ENCODE measurements at places on chromosomes 1 and 21.
A peak's percentile ranks its signal among the peaks of the same experiment; 100 is the strongest.

- DNase-seq = no peak
Measured at GRCh38 chr1:89064632-89065031, 376 bp downstream of the GBP1 start.

DNA sequence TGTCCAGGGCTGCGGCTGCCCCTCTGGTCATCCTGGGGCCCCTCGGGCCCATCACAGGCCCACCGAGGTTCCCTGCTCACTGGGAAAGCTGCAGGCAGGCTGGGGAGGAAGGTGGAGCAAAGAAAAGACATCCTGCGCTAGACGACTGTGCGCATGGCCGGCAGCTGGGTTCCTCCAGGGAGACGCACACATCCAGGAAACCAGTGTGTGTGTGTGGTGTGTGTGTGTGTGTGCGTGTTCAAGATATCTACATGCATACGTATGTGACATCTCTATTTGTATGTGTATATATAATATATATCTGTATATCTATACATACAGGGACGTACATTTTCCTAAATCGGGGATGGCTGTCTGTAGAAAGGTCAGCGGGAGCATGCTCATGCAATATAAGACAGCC is 63.7 kb downstream of the ACOT7 start:
- peak; percentile 67 for DNase-seq

DNA sequence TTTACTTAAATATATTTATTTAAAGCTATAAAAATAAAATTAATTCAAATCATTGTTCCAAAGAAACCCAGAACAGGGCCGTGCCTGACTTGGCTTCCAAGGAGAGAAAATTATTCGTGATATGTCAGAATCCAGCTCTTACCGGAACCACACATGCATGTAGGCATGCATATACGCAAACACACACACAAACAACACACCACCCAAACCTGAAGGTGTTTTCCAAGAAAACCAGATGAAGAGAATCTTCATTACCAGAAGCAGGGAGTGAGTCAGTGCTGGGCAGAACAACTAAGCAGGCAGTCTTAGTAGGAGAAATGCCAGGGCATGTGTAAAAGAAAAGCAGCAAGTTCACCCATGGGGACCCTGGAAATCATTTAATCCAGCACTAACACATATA is 432.0 kb upstream of the BEND5 start:
- DNase-seq = no peak

DNA sequence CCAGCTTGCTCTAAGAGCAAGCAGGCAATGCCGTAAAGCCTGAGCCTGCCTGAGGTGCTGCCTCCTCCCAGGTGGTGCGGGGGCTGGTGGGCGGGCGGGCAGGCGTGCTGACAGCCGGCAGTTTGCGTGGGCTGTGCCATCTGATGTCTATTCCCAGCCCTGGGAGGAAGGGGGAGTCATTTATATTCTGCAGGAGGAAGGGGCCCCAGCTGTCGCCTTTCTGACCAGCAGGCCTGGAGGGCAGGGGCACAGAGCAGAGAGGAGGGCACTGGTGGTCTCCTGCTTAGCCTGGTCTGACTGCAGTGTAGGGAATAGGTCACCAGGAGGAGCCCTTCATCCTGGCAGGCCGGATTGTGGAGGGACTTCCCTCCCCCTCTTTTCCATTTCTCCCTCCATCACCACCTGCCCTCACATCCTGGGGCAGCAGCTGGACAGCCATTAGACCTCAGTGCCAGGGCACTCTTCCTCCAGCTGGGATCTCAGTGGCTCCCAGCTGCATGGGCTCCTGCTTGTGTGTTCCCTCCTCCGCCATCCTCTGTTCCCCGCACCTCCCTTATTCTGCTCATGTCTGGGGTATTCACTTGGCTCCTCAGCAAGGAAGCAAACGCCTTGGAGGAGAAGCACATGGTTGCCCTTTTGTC is 4.4 kb downstream of the CYB561D1 start:
- no peak for DNase-seq

DNA sequence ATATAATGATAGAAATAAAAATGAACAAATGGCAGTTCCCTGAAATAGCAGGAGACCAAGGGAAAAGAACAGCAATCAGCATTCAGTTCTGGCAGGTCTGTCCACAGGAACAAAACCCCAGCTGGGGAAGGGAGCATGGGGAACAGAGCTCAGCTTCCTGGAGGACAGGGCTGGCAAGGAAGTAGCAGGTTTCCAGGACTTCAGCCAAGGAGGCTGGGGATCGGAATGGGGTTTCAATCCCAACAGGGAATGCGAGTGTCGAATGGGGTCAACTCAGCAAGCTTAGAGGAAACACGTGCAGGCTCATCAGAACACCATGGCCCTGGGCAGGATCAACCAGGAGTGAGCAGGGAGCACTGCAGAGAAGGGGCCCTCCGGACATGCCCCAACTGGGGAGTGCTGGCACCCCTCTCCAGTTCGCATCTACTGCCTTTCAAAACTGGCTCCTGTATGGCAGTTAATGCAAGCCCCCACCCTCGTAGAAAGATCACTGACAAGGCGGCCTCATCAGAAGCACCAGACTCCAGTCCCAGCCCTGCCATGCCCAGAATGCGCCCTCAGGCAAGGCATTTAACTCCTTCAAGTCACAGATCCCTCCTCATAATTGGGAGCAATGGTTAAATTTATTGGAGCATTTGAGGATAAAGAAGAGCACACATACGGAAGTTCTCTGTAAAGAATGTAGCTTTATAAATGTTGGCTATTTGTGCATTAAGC is 72.4 kb downstream of the SEC16B start:
- DNase-seq = no peak

GRCh38 chr1:80392529-80392928 is 1386.0 kb upstream of the ADGRL4 start:
- DNase-seq = no peak

DNA sequence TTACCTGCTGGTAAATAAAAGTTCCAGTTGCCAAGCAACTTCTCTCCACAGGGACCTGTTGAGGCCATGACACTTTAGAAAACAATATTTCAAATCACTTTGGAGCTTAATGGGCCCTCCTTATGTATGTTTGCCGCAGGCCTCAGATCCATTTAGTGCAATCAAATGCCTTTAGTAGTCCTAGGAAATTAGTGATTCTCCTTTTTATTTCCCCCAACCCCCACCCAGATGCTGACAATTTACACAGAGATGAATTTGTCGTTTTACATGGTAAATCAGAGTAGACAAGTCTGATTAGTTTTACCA is 83.6 kb downstream of the CLIC4 start:
- no peak for DNase-seq

GRCh38 chr1:246843876-246844275 is 87.9 kb downstream of the AHCTF1 start:
- DNase-seq = no peak

DNA sequence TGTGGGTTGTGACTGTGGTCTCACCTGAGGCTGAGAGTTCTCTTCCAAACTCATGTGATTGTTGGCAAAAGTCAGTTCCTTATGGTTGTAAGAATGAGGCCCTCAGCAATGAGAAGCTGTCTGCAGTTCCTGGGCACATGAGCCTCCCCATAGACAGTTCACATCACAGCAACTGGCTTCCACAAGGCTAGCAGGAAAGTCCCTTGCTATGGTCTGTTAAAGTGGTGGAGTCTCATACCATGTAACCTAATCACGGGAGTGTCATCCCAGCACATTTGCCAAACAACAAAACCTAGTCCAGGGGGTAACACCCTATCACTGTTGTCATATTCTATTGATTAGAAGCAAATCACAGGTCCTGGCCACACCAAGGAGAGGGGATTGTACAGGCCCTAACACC is 163.8 kb downstream of the BACH1 start:
- DNase-seq = no peak

DNA sequence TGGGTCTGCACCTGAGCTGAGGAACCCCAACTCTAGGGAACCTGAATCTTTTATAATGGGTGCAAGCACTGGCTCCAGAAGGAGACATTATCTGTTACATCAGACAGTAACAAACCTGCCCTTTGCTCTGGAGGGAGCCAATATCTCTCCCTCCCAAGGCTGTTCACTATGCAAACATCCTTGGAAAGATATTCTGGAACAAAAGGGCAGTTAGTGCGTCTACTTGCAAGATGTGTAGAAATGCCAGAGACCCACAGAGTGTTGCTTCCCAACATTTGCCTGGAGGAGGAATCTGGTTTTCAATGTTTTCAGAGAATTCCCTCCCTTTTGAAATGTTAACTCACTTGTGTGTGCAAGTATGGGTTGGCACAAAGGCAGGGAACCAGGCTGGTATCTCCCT is 31.9 kb downstream of the UMODL1 start:
- no peak for DNase-seq

- DNase-seq = peak; percentile 92
Measured at GRCh38 chr1:6037338-6037762, 8.3 kb upstream of the KCNAB2 start.

DNA sequence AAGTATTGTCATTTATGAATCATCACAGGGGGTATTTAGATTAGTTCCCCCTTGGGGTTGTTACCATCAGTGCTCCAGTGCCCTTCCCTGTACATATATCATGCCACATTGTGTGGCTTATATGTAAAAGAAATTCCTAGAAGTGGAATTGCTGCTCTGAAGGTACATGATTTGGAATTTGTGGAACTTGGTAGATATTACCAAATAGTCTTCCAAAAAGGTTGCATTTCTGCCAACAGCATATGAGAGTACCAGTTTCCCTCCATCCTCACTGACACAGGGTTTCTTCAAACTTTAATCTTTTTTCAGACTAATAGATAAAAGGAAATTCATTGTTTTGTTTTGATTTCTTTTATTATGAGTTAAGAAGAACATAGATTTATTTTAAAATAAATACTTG is 41.3 kb downstream of the AKNAD1 start:
- no peak for DNase-seq

GRCh38 chr1:195804547-195804946 is 803.7 kb downstream of the KCNT2 start:
- DNase-seq = no peak

- DNase-seq = no peak
Measured at GRCh38 chr1:240309769-240310168, 218.1 kb downstream of the FMN2 start.

- DNase-seq = peak; percentile 80
Measured at GRCh38 chr21:46184625-46185555, 631 bp upstream of the SPATC1L start.

DNA sequence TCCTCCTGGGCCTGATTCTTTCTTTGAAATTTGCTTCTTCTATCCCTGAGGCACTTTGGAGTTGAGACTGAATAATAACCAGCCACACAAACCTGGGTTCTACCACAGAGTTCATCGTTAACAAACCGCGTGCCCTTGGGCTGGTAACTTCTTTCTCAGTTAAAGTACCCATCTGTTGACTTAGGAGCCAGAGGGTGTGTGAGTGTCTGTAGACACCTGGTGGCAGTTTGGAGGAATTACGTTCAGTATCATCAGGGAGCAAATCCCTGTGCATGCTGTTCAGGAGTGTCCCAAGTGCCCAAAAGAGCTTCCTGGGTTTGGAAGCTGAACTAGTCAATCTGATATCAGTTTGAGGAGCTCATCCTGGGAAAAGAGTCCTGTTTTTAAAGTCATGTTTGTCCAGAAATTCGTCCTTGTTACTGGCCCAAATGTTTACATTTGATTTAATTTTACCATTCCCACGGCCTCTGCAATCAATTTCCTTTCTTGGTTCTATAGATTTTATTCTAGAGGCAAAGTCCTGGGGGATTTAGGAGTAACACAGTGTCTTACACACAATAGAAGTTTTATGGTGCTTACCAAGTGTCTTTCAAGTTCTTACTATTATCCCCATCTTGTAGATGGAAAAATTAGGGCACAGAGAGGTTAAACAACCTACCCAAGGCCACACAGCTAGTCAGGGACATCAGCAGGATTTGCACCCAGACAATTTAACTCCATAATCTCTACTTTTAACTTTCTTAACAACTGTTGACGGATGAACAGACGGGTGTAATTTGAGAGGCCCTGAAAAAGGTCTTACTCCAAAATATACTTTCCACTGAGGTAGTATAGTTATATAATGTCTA is 26.7 kb upstream of the RPTN start:
- DNase-seq = peak; percentile 55

DNA sequence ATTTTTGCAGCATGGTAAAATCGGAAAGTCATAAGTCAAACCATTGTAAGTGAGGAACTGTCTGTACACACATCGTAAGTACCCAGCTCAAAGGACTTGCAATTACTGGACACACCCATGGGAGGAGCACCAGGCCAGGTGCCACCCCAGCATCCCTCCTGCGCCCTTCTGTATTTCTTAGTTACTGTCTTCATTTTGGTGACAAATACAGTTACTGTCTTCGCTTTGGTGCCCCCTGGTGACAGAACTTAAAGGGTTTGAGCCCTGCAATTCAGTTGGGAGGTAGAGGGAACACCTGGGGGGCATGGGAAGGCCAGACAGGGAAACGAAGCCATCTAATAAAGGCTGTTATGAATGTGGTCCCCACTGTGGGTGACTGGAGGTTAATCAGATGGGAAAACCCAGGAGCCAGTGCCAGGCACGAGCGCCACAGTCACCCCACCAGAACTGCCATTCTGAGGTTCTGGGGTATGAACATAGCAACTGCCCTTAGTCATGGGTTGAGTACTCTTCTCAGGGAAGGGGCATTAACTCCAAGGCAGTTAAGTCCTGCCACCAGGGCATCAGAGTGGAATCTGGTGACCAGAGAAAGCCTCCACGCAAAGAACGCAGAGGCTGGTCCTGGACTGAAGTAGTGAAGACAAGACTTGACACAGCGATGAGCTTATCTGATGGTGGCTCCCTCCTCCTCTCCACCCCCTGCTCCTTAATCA is 612.9 kb downstream of the PTPRU start:
- DNase-seq = peak; percentile 30

DNA sequence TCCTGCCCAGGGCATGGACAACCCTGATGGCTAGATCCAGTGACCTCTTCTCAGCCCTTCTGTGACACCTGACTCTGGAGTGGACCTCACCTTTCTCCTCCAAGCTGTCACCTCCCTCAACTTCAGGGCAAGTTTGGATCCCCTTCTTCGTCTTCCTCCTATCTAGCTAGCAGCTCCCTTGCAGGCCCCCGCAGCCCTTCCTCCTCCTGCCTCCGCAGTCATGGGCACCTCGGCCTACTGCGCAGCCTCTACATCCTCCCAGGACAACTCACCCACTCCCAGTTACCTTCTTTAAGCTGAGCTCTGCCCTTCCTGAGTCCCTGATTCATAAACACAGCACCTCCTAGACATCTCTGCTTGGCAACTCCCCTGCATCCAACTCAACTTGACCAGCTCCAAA is 61.3 kb upstream of the ID3 start:
- no peak for DNase-seq

DNA sequence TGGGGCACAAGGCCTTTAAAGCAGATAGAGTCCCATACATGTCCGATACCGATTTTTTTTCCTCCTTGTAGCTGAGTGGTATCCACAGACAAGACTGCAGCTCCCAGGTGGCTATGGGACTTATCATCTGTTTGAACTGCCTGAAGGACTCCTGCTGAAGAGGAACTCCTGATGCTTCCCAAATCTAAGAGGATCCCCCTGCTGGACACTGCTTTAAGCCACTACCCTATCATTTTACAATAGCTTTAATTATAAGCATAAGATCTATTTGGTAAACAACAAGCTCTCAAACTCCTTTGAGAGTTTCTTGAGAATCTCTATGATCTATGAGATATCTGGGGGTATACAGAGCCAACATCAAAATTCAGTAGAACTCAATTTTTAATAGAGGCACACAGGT is 11.7 kb downstream of the NDC1 start:
- DNase-seq = no peak

Data from fibroblast of skin of right quadriceps (primary cell).